ENCODE measurements at places on chromosomes 3 and 15.

DNA sequence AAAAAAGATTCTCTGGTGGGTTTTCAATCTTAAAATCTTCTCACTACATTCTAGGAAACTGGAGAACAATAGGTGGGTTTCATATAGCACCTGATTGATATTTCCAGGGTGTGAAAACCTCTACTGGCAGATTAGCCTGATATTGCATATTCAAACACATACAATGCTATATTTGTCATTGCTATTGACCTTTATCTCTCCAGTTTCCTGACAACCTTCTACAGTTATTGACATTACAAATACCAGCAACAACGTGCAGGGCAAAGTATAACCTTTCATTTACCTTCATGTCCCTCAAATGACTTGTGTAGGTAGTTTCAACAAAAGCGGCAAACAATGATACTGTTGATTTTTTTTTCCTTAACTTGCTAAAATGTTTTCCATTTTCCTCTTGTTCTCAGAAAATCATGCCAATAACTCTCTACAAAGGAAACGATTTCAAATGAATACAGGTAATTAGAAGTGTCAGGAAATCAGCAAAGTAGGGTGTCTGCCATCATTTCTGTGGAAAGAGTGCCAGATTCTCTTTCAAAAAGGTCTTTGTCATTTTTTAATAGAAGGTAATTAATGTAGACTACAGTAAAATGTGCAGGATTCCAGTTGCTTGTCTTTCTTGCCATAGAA, 72.6 kb upstream of the CDIN1 start:
- no peak for DNase-seq

- DNase-seq = no peak
These were observed 60.1 kb downstream of the SGO1 start for GRCh38 chr3:20125897-20126296.

DNA sequence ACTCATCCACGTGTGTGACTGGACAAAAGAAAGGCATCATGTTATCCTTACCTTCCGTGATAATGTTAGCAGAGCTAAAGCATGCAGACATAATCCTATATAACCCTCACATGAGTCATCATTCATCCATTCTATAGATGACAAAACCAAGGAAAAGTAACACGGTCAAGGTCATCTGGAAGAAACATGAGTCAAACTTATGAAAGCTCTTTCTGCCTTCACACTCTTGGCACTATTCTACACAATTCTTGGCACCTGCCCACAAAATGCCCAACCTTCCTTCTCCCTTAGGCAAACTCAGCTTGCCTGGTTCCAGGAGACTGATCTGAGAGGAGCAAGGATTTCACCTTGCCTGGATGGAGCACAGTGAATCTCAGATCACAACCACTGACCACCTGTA, 66.9 kb downstream of the PRICKLE2 start:
- DNase-seq = no peak

GRCh38 chr15:75479670-75480069, 28.2 kb upstream of the SIN3A start:
- no peak for DNase-seq

DNA sequence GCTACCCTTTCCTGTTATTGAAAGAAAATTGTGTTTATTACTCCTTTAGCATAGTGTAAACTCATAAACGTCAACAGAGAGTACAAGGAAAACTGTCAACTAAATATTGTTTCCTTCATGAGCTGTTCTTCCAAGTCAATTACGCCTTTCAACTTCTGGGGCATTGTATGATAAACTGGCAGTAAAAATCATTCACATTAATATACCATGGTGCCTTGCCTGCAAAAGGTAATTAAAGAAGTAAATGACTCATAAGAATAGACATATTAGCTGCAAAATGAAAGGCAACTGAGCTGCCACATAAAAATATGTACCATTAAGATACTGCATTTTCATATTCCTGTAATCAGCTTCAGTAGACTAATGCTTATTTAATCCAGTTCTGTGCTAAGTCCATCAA, 447.3 kb downstream of the FOXP1 start:
- no peak for DNase-seq

- DNase-seq = no peak
These were observed 12.3 kb downstream of the ETFA start for GRCh38 chr15:76298986-76299385.

DNA sequence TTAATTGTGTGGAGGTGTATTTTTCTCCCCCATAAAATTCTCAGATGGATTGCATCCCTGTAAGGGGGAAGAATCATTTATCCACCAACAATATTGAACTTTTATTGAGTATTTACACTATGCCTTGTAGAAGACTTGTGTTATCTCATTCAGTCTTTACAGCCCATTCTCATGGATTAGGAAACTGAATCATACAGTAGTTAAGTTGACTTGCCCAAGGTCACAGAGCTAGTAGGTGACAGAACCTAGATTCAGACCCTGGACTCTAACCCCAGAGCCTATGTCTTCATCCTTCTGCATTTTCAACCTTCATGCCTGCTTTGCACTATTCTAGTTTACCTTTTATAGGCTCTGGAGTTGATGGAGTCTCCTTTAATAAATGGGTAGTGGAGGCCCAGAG, 226.8 kb downstream of the LPP start:
- DNase-seq = no peak

GRCh38 chr15:41971895-41972252, 483 bp downstream of the EHD4 start:
- DNase-seq = no peak

DNA sequence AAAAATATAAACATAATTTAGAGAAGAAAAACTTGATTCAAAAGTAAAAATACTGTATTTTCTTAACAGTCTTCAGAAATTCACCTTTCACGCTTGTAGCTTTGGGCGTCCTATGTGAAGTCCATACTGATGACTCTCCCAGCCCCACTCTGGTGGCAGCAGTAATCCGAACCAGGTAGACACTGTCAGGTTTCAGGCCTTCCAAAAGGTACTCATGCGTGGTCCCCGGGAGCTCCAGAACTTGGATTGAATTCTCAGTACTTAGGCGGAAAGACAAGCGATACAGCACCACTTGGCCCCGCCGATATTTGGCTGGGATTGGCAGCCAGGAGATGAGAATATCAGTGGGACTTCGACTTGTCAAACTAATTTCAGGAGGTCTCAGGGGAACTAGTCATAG, 69.7 kb downstream of the PRTG start:
- no peak for DNase-seq

- no peak for DNase-seq
These were observed 56.8 kb downstream of the APBA2 start for GRCh38 chr15:28942571-28942970.

- no peak for DNase-seq
These were observed 33.4 kb downstream of the MUC20 start for GRCh38 chr3:195754141-195754540.

DNA sequence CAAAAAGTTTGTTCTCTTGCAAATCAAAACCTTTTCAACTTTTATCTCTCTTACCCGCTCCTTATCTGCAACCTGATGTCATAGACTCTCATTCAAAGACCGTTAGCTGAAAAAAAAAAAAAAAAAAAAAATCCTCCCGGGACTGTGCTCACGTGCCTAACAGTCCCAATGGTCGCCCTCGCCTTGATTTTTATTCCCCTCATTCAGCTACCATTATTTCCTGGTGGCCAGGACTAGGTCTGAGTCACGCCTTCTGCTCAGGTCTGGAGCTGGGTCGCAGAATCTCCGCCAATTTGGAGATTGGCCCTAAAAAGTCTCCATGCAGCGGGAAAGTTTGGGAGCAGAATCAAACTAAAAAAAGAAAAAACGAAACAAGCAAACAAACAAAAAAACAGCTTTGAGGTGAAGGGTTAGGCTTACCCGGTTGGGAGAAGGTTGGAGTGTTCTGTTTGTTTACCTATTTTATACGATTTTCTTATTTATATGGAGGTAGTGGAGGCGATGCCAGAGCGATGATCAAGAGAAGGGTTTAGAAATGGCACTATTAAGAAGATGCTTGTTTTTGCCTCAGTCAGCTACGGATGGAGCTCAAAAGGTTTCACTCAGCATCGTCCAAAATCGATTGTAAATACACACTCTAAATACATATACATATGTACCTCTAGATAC, 51.1 kb downstream of the ZIC4 start:
- DNase-seq = no peak

GRCh38 chr3:143433787-143434378, 314.3 kb downstream of the CHST2 start:
- DNase-seq = no peak

GRCh38 chr3:122690096-122690495, 9.5 kb downstream of the PARP14 start:
- DNase-seq = no peak

DNA sequence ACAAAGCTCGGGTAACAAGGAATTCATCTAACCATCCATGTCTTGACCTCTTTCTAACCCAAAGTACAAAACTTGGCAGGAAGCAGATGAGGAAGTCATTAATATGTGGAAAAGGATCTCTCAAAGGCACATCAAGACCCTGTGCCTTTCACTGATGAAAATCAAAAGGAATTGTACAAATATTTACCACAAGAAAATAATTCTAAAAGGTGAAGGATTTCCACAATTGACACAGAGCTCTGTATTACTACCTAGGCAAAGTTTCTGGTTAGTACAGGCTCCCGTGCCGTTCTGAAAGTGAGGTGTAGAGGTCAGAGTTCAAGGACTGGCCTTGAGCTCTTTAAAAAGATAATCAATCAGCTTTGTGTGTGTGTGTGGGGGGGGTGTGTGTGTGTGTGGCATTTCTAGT, 239.7 kb upstream of the ICE2 start:
- DNase-seq = no peak

- DNase-seq = no peak
These were observed 16.0 kb upstream of the CPEB1 start for GRCh38 chr15:82663186-82663600.

DNA sequence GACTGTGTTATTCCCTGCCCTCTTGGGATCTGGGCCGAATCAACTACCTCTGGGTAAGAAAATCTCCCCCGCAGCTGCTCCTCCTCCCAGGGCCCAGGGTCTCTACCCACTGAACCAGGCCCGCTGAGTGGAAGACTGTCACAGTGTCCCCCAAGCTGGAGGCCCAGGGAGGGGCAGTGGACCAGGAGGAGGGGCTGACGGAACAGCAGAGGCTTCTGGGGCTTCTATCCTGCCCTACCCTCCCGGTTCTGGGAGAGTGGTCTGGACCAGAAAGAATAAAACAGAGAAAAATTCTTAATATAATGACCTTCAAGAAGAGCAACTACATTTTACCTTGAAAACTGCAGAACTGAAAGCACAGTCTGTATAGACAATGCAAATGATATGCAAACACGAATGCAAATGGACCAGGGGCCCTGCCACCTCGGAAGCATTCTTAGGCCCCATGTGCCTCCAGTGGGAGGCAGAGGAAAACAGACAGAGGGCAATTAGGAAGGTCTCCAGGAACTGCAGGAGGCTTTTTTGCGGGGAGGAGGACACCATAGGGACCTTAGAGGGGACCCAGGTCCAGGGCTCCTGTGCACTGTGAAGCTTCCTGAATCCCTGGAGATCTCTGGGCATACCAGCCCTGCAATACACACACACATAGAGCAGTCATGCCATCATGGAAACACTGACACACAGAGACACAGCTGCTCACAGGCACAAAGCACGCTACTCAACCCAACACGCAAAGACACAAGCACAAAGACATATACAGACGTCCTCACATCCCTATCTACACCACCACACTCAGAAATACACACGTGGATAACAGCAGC, 12.3 kb downstream of the MEGF11 start:
- no peak for DNase-seq

DNA sequence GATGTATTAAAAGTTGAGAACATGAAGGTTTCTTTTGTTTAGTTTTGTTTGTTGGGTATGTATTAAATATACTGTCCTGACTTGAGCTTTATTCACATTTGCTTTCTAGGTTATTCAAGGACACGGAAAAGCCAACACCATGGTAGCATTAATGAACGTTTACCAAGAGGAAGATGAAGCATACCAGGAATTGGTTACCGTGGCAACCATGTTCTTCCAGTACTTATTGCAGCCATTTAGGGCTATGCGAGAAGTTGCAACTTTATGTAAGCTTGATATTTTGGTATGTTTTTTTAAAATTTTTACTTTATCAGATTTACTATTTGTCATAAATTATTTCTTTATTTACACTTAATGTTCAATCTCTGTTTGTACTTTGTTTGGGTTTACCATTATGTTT, 3.6 kb downstream of the WHAMM start:
- no peak for DNase-seq

- no peak for DNase-seq
These were observed 1.7 kb downstream of the KNL1 start for GRCh38 chr15:40595773-40596172.

DNA sequence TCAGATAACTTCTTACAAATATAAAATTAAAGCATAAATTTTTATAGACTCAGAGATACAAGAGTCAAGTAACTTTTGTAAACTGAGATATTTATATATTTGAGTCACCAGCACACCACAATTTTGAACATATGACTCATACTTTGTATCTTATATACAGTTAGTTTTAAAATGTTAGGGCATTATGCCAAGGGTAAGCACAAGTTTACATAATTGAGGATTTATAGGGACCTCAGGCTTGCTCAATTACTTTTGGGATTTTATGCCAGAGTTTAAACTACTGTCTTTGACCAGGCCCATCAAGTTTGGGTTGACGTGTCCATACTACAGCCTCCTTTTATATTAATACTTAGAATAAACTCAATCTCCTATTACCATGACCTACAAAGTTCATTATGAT, 7.4 kb upstream of the FGF7 start:
- no peak for DNase-seq

- DNase-seq = no peak
These were observed 336.7 kb upstream of the TRIM42 start for GRCh38 chr3:140341203-140341602.

DNA sequence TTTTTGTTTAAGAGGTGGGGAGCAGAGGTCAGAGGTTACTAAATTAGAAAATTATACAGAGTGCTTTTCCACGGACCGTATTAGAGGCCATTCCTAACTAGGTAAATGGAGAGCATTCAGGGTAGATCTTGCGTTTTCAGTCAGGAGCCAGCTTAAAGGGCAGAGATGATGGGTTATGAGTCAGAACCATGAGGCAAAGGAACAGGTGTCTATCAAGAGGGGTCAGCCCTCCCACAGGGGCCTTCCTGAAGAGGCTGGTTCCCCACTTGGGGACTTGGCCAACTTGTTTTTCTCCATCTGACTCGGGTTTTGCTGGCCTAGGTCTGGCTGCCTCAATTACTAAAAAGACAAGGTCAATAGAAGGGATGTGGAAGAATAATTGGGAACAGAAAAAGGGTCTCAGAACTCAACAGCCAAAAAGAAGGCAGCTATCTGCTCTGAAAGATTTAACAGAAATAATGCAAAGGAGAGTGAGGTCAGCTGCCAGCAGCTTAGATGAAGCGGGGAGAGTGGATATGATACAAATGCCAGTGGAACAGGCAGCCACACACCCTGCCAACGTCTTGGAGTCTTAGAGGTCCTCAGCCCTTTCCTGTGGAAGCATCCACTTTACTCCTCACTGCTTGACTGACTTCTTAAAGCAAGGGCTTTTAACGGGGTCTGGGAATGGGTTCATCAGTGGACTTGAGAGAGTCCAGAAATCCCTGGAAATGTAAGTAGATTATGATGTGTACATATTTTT, 17.6 kb downstream of the MTMR14 start:
- DNase-seq = no peak

DNA sequence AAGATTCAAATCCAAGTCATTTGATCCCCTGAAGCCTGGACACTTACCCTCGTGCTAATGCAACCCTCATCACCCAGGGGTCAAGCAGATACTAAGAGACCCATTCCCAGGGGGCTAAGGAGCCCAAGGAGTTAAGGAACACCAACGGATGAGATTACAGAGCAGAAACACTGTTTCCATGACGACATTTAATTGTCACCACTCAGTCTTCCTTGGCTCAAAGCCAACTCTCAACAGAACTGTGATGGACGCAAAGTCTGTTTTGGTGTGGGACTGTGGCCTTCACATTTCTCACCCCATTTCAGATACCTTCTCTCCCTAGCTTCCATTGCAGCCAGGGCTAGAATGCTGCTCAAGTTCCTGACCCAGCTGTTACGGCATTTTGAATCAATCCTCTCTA, 383.5 kb upstream of the WNT5A start:
- DNase-seq = no peak

Data from amygdala (tissue), 56 donors.